ENCODE measurements at places on chromosomes 11 and 22.

GRCh38 chr11:55658608-55659007 lies 3.4 kb upstream of the OR4C6 start:
- no peak for ATAC-seq

- ATAC-seq: no peak
Measured at GRCh38 chr22:43050995-43051394, 36.0 kb upstream of the PACSIN2 start.

DNA sequence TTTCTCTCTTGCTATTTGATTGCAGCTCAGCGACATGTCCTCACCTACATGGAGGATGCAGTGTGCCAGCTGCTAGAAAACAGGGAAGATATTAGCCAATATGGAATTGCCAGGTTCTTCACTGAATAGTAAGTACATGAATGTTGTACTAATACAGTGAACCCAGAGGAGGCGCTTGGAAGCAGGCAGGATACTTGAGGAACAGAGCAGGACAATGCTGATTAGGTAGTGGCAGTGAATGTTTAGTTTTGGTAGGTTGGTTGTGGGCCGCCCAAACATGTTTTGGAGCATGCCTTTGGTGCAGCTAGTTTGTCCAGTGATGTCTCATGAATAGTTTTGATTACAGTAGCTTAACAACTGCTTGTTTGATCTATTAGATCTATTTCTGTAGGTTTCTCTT lies 50.6 kb downstream of the CSTPP1 start:
- no peak for ATAC-seq

DNA sequence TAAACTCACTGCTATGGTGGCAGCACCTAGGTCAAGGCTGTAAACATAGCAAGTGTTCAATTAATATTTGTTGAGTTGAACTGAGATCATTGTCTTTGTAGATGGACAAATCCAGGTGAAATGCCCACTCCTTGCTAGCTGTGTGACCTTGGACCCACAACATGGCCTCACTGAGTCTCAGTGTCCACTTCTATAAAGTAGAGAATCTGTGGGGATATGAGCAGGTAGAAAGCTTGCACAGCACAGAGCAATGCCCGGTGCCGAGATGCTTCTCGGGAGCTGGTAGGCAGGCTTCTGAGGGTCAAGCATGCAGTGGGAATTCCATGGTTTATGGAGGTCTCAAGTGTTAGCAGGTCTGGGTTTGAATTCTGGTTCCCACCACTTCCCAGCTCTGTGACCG lies 97.9 kb upstream of the SYT13 start:
- ATAC-seq: no peak

DNA sequence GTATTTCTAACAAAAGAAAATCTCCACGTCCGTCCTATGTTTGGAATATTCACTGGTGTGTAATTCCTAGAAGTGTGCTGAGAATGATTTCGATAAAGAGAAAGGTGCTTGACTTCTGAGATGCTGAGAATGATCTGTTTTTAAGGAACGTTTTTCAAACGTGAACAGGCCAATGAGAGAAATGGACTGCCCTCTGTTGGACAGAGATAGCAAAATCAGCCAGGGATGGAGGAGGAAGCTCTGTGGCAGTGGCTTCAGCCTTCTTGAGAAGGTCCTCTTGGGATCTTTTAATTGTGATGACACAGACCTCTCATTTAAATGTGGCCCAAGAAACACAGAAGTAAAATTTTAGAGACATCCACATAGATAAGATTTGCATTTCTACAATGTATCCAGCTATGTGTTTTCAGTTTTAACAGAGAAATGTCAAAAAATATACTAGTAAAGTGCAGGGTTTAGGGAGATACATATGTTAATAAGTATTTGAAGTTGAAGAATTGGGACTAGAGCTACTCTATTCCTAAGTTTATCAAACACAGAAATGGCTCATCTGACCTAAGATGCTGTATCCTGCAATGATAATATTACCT lies 84.0 kb upstream of the RCN1 start:
- no peak for ATAC-seq

DNA sequence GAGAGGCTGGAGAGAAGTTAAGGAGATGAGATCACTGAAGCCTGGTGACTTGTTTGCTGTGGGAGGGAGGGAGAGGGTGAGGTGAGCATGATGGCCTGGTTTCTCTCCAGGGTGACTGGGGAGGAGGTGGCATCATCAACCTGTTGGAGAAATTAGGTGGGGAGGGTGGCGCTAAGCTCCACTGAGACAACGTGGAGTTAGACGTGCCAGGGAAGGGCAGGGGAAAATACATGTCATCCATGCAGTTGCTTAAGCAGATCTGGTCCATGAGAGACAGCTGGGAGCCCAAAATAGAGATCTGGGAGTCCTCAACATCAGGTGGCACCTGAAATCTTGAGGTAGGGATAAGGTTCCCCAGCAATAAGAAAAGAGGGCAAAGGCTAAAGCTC lies 9.3 kb upstream of the MAFF start:
- ATAC-seq: no peak

DNA sequence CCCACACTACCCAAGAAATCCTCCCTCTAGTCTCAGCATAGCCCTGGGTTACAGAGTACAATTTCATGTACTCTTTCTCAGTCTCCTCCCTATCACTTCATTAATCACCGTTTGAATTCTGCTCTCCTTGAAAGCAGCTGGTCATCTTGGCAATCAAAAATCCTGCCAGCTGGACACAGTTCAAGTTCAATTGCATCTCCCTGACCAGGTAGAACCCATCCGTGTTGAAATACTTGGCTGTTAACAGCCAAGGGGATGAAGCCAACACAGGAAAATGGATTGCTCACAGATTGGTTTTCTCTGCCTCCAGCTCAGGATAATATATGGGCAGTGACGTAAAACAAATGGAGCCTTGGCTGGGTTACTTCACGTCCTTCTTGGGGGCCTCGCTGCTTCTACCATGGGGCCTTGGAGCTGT lies 55.1 kb upstream of the GRK3 start:
- ATAC-seq: no peak

- no peak for ATAC-seq
Measured at GRCh38 chr11:84795698-84796097, 831.4 kb downstream of the DLG2 start.

GRCh38 chr11:27385245-27385644 lies 22.2 kb upstream of the CCDC34 start:
- ATAC-seq: no peak

- ATAC-seq: no peak
Measured at GRCh38 chr11:77397631-77398030, 76.3 kb downstream of the PAK1 start.

DNA sequence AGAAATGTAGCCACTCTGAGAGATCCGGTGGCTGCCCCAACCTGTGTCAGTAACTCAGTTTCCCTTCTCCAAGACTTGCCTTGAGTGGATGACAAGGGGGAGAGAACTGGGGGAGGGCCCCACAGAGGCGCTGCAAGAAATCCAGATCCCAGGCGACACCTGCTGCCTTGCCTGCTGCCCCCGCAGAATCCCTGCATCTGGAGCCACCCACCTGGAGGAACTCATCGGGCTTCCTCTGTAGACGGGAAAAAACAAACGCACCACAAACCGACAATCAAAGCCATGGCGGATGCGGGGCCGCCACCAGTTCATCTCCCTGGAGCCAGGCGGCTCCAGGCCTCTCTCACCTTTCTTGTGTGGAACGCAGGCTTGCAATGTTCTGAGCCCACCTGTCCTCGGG lies 40.2 kb downstream of the MACROD1 start:
- no peak for ATAC-seq

DNA sequence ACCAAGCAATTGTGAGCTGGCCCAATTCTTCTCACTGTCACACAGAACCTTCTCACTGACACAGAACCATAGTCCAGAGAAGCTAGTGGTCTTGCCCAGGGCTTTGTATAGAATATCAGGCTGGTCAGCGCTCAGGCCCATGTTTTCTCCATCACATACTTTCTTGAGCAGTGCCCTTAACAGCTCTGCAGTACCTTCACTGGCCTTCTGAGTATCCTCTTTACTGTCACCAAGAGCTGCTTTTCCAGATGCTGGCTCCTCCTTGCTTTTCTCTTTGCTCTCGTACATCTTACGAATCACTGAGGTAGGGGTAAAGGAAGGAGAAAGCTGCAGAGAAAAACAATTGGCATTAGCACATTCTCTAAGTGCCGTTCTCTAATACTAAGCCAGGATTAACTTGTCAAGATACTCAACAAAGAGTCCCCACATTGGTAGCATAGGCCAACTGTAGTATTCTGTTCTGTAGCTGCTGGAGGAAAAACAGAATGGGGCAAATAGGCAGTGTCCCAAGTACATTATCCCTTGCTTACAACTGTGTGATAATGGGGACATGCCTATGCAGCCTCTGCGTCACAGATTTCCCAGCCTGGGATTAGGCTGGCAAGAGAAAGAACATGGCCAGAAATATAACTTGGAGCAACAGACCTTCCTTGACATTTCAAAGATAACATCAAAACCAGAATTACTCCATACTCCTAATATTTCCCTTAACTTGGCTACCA lies 43.5 kb downstream of the DRG1 start:
- ATAC-seq: no peak

DNA sequence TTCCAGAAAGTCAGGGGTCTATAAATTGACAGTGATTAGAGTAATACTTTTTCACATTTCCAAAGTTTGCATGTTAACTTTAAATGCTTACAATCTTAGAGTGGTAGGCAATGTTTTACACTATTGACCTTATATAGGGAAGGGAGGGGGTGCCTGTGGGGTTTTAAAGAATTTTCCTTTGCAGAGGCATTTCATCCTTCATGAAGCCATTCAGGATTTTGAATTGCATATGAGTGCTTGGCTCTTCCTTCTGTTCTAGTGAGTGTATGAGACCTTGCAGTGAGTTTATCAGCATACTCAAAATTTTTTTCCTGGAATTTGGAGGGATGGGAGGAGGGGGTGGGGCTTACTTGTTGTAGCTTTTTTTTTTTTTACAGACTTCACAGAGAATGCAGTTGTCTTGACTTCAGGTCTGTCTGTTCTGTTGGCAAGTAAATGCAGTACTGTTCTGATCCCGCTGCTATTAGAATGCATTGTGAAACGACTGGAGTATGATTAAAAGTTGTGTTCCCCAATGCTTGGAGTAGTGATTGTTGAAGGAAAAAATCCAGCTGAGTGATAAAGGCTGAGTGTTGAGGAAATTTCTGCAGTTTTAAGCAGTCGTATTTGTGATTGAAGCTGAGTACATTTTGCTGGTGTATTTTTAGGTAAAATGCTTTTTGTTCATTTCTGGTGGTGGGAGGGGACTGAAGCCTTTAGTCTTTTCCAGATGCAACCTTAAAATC lies 5.3 kb downstream of the MALAT1 start:
- ATAC-seq: no peak

- no peak for ATAC-seq
Measured at GRCh38 chr22:46843821-46844255, 81.4 kb downstream of the TBC1D22A start.

GRCh38 chr22:45771711-45772110 lies 100.1 kb downstream of the ATXN10 start:
- ATAC-seq: no peak

DNA sequence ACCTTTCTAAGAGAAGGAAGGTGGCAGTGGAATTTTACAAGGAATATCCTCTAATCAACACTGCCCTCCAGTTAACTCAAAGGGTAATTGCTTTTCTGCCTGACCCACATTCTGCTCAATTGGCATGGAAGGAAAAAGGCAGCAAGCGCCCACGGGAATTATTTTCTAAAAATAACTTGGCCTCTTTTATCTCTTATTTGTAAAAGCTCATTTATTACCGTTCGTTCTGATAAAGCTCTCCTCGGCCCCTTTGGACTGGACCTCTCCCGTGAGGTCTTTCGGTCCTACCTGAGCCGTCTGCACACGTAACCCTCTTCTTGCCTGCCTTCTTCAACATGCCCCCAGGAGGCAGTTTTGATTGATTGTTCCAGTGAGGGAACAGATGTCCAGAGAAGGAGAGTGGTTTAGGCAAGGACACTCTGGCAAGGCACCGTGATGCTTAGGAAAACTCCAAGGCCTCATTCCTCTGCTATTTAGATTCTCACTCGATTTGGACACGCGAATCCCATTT lies 53.2 kb upstream of the CRTAM start:
- no peak for ATAC-seq

Data from activated CD4-positive, CD25-positive, alpha-beta regulatory T cell treated with anti-CD3 and anti-CD28 coated beads, Interleukin-2, amount 50 U/mL, for 24 hours (primary cell).